ENCODE measurements at places on chromosomes 5 and 9. TPM values are rescaled to one million over a fixed set of nuclear protein-coding genes. Genes with fewer than 3 reads are reported as not detected.

The PLAC8L1 gene
- not detected for total RNA-seq

The HINT1 gene
- 201 TPM for total RNA-seq

The FBP2 gene
- not detected for total RNA-seq

The TLN1 gene
- 195 TPM for total RNA-seq

The CER1 gene
- not detected for total RNA-seq

The KLHL3 gene
- 9.3 TPM for total RNA-seq

The PCDHA5 gene
- under 0.01 TPM for total RNA-seq

The PCDHB9 gene
- 0.31 TPM for total RNA-seq

The DND1 gene
- total RNA-seq, result 0.31 TPM

The NOP16 gene
- 6.1 TPM for total RNA-seq

The LCN6 gene
- total RNA-seq, result not detected

The PIP5KL1 gene
- 0.42 TPM for total RNA-seq

The SLC6A3 gene
- not detected for total RNA-seq

The LHX2 gene
- not detected for total RNA-seq

The CMYA5 gene
- 0.21 TPM for total RNA-seq

The SAPCD2 gene
- 3.3 TPM for total RNA-seq

The SOX30 gene
- not detected for total RNA-seq

The TSSK1B gene
- 0.10 TPM for total RNA-seq

The OTULINL gene
- 45.9 TPM for total RNA-seq

The FABP6 gene
- not detected for total RNA-seq

The DEPDC1B gene
- total RNA-seq, result 0.63 TPM

The MAP3K1 gene
- total RNA-seq, result 125 TPM

The GGTA1 gene
- 9.6 TPM for total RNA-seq

The INSYN2B gene
- total RNA-seq, result not detected

The PCDHGA4 gene
- 0.21 TPM for total RNA-seq

The WHRN gene
- 4.7 TPM for total RNA-seq

The CCDC152 gene
- 0.63 TPM for total RNA-seq

The PTGER4 gene
- 441 TPM for total RNA-seq

The PSD2 gene
- total RNA-seq, result 0.10 TPM

The MARVELD2 gene
- 0.10 TPM for total RNA-seq

The B4GALT7 gene
- total RNA-seq, result 11.5 TPM

The GMCL2 gene
- not detected for total RNA-seq

The IFNB1 gene
- total RNA-seq, result 7.8 TPM

Data from mononuclear cell (primary cell).